K562 (cell line): ENCODE measurements at places on chromosomes 6 and 20. TPM values are rescaled to one million over a fixed set of nuclear protein-coding genes. Genes with fewer than 3 reads are reported as not detected.
A peak's percentile ranks its signal among the peaks of the same experiment; 100 is the strongest.

DNA sequence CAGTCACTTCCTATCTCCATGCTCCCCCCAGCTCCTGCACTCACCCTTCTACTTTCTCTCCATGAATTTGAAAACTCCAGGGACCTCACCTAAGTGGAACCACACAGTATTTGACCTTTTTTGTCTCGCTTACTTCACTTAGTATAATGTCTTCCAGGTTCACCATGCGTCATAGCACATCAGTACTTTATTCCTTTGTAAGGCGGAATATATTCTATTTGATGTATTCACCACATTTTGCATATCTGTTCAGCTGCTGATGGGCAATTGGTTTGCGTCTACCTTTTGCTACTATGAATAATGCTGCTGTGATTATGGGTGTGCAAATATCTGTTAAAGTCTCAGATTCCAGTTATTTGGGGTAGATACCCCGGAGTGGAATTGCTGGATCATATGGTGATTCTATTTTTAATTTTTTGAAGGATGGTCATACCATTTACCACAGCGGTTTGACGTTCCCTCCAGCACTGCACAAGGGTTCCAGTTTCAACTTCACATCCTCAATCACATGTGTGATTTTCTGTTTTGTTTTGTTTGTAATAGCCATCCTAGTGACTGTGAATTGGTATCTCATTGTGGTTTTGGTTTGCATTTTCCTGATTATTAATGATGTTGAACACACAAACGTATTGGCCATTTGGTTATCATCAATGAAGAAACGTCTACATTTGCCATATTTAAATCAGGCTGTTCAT, 20.3 kb upstream of the SYNDIG1 start:
- DNase-seq: no peak

GRCh38 chr6:126530775-126531174, 190.9 kb downstream of the CENPW start:
- DNase-seq: no peak

GRCh38 chr6:154653385-154653784, 79.8 kb upstream of the SCAF8 start:
- DNase-seq: no peak

- DNase-seq: peak; percentile 38
These were observed 18.3 kb upstream of the GPRC6A start for GRCh38 chr6:116847227-116847626.

DNA sequence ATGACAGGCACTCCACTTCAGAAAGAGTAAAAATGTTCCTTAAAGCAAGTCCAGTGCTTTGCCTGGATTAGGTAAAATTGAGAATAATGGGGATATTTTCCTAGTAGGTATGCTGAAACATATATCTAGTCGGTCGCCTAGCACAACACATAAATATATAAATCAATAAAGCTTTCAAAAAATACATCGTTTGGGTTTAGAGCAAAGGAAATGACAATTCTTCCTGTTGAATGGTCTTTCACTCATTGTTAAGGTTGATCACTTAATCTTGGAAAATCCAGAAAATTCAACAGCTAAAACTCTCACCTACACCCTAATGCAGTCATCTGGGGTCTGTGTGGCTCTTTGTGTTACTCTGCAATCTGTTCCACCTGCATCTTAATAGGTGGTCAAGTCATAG, 13.9 kb downstream of the HAO1 start:
- DNase-seq: no peak

DNA sequence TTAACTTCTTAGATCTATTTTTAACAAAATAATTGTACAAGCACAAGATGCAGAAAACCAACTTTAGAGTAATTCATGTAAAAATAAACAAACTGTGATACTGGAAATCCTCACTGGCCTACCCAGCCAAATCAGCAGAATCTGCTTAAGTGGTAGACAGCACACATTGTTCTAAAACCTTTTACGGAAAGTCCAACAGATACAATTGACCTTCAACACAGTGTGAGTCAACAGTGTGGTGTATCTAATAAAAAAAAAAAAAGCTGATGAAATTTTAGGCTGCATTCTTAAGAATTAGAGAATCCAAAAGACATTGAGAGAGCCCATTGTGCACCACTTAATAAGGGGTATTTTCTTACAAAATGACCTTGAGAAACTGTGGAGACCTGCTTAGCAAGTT, 174.5 kb downstream of the COL21A1 start:
- no peak for DNase-seq

GRCh38 chr6:33279257-33279695, 2.4 kb downstream of the B3GALT4 start:
- no peak for DNase-seq

DNA sequence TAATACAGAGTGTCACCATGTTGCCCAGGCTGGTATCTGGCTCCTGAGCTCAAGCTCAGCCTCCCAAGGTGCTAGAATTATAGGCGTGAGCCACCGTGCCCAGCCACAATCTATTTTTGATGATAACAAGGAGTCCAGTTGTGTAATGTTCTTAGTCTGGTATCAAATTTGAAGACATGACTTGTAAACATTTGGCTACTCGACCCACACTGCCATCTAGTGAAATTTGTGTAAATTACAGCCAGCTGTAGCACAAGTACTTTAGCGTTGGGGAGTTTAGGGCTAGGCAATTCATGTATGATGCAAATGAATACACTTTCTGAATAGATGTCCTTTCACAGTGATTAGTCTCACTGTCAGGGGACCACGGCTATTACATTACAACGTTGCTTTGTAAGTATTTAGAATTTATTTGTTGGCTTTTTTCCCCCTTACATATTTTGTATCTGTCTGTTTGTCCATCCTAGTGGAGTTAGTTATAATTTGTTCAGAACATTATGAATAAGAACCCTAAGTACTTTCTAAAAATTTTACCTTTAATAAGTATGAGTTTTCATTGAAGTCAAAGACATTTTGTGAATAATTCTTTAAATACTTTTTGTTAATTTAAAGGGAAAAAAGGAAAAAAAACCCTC, 139.7 kb downstream of the PRDM13 start:
- DNase-seq: peak; percentile 43

DNA sequence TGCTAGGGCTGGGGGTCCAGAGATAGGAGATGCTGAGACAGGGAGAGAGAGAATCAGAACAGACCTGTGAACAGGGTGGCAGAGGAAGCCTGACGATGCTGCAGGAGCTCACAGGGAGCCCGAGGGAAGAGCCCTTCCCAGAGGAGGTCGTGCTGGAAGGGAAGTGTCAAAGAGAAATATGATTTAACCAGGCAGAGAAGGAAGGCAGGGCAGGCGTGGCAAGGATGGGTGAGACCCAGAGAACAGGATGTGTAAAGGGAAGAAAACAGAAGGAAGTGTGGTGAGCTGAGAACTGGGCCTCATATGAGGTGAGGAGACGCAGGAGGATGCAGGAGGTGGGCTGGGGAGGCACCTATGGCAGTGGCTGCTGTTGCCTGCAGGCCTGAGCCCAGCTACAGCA, 105.6 kb downstream of the ZDHHC14 start:
- DNase-seq: no peak

- no peak for DNase-seq
These were observed 246.7 kb downstream of the ALDH8A1 start for GRCh38 chr6:134703206-134703605.

ME1 gene
- 10.0 and 10.4 TPM in 2 replicates for total RNA-seq

BMP7 gene
- 0.13 and 0.18 TPM in 2 replicates for total RNA-seq
